ENCODE measurements at places on chromosomes 11 and 22.
A peak's percentile ranks its signal among the peaks of the same experiment; 100 is the strongest.

DNA sequence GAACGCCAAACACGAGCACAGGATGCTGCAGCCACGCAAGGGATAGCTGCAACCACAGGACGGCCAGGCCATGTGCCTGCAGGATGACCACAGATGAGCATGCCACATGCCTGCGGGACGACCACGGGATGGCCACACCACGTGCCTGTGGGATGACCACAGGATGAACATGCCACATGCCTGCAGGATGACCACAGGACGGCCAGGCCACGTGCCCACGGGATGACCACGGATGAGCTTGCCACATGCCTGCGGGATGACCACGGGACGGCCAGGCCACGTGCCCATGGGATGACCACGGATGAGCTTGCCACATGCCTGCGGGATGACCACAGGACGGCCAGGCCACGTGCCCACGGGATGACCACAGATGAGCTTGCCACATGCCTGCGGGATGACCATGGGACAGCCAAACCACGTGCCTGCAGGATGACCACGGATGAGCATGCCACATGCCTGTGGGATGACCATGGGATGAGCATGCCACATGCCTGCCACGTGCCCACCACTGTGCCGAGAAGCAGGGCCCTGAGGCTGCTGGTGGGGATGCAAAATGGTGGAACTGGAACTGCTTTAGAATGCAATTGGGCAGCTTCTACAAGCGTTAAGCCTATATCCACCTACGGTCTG lies 12.8 kb upstream of the MOB2 start:
- DNase-seq, result no peak

GRCh38 chr22:29080106-29080975 lies 7.5 kb downstream of the KREMEN1 start:
- DNase-seq, result no peak

DNA sequence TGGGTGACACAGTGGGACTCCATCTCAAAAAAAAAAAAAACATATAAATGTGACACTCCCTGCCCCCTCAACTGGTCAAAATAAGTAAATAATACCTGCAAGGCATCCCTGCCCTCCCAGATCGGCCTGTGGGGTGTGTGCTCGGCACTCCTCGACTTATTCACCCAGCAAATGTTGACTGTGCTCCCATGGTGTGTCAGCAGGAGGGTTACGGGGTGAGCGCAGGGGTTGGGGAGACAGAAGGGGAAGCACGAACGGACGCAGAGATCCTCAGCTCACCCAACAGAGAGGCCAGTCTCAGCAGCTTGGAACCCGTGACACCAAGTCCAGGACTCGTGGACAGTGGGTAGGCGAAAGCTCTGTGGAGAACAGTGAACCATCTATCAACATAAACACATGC lies 1.6 kb upstream of the ADM2 start:
- no peak for DNase-seq

DNA sequence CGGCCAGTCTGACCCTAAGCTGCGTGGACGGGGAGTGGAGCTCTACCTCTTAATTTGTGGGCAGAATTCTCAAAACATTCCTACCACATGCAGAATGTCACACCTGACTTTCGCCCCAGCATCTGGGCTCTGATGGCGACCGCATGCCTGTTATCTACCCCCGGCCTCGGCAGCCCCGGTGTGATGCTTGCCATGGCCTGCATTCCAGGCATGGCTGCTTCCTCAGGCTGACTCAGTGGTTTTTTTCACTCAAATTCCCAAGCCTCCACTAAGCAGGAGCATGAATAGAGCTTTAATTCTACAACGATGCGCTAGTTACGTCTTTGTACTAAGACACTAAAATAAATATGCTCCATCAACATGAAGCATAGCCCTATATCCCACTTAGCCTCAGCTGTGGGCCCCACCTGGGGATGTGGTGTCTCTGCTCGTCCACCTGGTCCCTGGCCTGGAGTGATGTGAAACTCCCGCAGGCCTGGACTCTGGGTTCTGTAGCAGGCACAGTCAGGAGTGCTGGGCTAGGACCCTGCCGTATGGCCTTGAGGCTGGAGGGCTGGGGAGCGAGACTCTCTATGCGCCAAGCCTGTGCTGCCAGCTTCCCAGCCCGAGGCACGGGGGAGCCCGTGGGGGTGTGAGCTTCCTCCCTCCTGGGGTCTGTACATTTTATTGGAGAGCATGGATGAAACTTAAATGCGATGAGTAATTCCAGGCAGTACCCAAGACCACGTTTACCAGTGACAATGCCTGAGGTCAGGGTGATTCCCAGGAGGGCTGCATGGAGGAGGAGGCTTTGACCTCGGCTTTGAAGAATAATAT lies 153.2 kb downstream of the CTTN start:
- no peak for DNase-seq

DNA sequence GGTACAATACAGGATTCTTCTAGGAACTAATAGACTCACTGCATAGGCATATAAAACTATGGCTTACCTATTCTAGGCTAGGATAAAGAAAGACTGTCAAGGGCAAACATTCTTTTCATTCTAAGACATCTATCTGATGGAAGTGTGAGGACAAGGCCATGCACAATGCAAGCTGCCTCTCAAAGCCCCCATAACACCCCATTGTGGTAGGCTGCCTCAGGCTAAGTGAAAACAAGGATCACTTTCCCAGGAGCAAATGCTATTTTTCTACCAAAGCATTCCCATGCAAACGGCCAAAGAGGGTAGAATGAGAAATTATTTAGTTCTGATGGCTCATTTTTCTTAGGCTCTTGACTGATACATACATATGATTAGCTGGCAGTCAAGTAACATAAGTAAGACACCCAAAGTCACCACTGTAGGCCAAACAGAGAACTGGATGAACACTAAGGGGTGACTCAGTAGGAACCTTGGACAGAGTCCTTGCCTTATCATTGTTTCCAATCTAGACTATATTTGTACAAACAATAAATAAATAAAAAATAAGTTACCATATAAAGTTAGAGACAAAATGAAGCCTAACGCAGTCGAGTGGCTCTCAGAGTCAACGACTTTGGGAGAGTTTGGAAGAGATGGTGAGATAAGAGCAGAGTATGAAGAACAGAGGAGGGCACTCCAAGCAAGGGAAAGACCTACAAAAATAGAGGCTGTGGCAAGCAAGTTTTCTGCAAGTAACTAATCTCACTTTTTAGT lies 303.6 kb downstream of the SBF2 start:
- DNase-seq, result peak; percentile 62
